ENCODE measurements at places on chromosomes 12 and 14.

GRCh38 chr12:122835750-122836026 lies 431 bp downstream of the HIP1R start:
- DNase-seq, result no peak

DNA sequence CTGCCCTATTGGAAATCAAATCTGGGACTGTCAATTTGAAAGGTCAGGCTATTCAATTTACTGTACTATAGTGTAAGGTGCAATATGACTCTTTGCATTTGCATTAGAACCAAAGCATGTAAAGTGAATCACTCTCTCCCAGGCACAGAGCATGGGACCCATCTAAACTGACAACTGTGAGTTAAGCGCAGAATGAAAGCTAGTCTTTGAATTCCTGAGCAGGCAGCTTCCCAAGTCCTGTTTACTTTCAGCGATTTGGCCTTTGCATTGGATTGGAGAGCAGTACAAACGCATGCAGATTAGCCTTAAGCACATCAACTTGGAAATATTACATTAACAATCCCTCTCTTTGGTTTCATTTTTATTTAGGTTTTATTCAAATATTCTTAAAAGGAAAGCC lies 74.6 kb downstream of the RERG start:
- no peak for DNase-seq

GRCh38 chr14:90554341-90554740 lies 157.5 kb downstream of the CALM1 start:
- DNase-seq, result no peak

DNA sequence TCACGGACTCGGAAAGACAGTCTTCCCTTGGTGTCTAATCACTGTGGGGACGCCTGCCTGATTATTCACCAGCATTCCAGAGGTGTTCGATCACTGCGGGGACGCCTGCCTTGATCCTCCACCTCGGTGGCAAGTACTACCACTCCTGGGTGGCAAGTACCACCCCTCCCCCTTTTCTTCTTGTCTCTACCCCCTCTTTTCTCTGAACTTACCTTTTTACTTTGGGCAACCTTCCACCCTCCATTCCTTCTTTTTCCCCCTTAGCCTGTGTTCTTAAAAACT lies 12.0 kb upstream of the LGMN start:
- DNase-seq, result no peak

GRCh38 chr12:83161456-83161855 lies 474.8 kb downstream of the TMTC2 start:
- peak; percentile 83 for DNase-seq

- peak; percentile 53 for DNase-seq
These were observed 57.6 kb downstream of the ACADS start for GRCh38 chr12:120783197-120783596.

DNA sequence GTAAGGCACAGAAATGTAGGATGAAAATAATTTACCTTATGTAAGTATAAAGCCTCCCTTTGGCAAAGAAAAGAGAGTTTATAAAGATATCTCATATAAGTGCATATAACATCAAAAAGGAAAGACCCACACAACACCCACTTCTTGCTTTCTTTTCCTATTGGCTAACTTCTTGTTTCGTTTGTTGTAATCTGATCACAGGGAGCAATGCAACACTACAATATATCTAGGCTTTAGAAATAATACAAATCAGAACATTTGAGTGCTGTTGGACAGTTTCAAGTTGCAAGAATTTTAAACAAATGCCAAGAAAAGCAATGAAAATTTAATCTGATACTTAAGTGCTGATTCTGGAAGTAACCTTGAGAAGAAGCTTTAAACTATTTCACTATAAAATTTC lies 1.3 kb downstream of the FGD6 start:
- DNase-seq, result peak; percentile 71

DNA sequence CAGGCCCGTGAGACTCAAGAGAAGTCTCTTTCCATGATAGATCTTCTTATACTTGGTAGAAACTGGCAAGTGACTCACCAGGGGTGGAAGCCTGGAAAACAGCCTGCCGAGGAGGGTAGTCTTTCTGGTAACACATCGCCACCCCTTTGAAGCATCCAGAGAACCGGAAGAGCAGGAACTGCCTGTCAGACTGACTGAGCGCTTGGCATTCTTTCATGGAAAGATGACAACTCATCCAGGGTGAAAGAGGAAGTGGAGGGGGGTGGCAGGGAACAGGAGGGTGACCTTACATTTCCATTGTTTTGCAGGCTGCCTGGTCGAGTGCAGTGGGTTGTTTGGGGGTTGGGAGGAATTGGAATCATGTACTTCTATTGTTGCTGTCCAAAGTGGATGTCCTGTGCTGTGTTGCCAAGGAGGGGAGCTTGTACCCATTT lies 34.5 kb downstream of the PRKCH start:
- peak; percentile 21 for DNase-seq

DNA sequence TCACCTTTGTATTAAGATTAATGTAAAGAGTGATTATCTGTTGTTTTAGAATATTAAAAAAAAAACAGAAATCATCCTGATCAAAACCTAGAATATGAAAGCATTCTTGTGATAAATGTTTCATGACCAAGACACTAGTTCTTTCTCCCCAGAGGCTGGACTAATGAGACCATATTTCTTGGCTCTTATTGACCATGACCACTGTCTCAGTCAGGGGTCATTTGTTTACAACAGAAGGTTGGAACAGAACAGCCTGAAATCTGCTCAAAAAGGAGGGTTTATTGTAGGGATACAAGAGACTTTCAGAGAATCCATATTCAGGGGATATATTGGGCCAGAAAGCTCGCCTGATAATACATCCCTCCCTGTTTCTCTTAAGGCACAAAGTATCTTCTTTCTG lies 87.7 kb downstream of the TMEM30B start:
- DNase-seq, result no peak

DNA sequence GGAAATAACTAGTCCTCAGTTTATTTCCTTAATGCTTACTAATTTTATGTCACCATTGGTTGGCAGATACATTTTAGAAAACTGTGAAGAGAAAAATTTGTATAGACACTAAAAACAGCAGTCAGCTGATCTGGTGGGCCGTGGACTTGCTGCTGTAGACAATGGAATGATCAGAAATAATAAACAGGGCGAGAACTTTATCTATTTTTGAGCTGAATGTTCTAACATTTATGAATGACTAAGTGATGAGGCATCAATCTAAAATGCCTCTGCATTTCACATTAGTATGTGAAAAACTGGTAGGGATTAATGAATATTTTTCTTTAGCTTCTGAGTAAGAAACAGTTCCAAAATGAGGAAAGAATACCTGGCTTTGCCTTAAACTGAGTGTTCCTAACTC lies 24.8 kb upstream of the PKP2 start:
- DNase-seq, result no peak

DNA sequence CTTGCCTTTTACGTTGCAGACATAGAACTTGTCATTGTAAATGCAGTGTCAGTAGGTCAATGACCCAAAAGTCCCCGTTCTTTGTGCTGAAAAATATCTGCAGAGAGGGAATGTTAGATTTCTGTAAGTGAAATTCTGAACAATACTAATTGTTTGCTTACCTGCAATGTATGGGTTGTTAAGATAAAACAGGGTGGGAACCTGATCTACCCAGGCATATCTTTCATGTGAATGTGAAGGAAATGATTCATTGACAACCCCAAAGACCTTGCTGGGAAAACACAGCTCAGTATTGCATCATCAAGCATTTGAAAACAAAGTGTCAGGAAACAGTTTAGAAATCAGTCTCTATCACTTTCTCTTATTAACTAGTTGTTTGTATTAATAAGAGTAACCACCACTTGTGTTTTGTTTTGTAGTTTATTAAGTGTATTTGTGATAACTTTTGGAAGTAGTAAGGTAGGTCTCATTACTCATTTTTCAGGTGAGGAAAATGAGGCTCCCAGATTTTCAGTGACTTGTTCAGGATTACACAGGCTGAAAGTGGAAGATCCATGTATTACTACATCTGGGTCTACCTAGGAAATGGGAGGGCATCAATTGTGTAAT lies 57.9 kb upstream of the SLC38A2 start:
- peak; percentile 80 for DNase-seq

GRCh38 chr12:53048033-53048779 lies 1.7 kb upstream of the TNS2 start:
- no peak for DNase-seq

- DNase-seq, result no peak
These were observed 445.6 kb downstream of the GLT1D1 start for GRCh38 chr12:129298921-129299320.

GRCh38 chr14:38605193-38606114 lies 349.6 kb upstream of the CLEC14A start:
- no peak for DNase-seq

- peak; percentile 8 for DNase-seq
These were observed 130.1 kb upstream of the BMP4 start for GRCh38 chr14:54086767-54087166.

GRCh38 chr12:75998292-75999063 lies 33.1 kb downstream of the PHLDA1 start:
- DNase-seq, result no peak

GRCh38 chr12:123900871-123901376 lies 71.7 kb downstream of the CCDC92 start:
- peak; percentile 32 for DNase-seq

DNA sequence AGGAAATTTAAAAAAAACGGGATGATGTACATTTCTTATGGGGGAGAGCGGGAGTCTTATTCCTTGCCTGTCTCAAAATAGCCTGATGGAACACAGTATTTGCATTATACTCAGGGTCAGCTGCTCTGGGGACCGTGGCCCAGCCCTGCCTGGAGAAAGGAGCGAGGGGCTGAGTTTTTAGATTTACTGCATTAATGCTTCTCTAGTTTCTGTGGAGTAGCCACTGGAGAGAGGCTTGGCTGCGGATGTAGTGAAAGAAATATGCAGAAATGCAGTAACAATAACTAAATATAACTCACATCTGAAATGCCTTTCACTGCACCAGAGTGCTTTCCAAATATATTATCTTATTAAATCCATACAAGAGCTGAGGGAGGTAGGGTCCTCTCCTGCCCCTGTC lies 87.6 kb upstream of the MAP1LC3B2 start:
- DNase-seq, result no peak

- DNase-seq, result peak; percentile 38
These were observed 941.9 kb downstream of the NRXN3 start for GRCh38 chr14:79111987-79112501.

DNA sequence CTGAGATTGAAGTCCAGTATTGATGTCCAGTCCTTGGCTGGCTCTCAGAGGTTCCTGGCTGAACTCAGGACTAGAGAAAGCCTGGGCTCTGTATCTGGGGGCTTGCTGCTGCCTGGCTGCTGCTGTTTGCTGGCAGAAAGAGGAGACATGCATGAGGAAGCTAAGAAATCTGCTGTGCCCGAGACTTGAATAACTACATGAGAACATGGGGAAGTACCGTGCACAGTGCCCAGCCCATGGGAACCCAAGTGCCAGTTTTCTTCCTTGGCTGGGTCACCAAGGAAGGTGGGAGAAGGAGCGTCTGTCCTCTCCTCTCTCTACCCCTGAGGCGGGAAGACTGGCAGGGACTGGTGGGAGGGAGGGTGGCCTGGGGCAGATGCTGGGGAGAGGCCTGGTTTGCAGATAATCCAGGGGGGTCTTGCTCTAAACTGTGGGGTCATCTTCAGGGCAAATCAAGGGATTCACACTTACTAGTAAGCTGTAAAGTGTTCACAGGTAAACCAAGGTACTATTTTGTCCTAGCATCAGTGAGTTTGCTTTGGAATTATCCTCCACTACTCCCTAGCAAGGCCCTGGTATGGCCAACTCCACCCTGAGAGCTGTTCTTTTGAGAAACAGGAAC lies 13.8 kb upstream of the ZFP36L1 start:
- DNase-seq, result no peak

GRCh38 chr12:101773650-101774162 lies 34.4 kb upstream of the SYCP3 start:
- DNase-seq, result peak; percentile 64

DNA sequence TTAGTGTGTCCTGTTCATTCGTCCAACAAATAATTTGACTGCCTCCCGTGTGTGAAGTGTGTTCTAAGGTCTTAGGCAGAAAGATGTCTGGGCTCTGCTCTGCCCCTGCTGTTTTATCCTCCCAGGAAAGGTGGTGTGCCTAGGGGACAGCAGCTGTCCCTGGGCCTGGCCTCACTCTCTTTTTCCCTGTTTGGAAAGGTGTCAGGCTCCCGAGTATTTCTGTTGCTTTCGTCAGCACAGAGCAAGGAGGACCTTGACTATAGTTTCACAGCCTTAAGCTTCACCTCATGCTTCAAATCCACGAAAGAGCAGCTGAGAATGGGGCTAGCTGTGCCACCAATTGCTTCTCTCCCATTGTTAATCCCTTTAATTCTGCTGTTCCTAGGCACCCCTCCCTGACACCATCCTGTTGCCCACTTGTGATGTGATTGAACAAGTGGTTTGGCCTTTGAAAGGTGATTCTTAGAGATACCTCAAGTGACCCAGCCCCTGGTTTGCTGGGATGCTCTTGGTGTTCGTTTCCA lies 54.2 kb downstream of the TGFB3 start:
- no peak for DNase-seq

DNA sequence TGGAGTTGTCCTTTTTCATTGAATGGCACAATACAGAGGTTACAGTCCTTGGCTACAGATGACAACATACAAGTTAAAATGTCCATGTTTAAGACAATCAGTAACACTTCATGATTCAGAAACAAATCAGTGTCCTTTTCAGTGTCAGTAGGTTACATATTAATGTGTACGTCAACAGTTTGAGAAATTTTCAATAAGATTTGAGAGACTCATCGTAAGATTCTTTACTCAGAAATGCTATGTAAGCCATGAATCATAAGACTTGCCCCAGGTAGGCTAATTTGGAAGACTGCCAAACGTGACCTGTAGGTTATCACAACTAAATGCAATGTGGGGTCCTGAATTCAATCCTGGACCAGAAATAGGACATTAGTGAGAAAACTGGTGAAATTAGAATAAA lies 3.5 kb downstream of the RDH12 start:
- DNase-seq, result no peak

- DNase-seq, result peak; percentile 90
These were observed 124.5 kb downstream of the GPR65 start for GRCh38 chr14:88129306-88130056.

- no peak for DNase-seq
These were observed 191.3 kb upstream of the TBX3 start for GRCh38 chr12:114875313-114875712.

GRCh38 chr12:132603240-132604150 lies 6.9 kb downstream of the LRCOL1 start:
- no peak for DNase-seq

GRCh38 chr12:47820631-47821345 lies 1.1 kb upstream of the HDAC7 start:
- peak; percentile 99 for DNase-seq

DNA sequence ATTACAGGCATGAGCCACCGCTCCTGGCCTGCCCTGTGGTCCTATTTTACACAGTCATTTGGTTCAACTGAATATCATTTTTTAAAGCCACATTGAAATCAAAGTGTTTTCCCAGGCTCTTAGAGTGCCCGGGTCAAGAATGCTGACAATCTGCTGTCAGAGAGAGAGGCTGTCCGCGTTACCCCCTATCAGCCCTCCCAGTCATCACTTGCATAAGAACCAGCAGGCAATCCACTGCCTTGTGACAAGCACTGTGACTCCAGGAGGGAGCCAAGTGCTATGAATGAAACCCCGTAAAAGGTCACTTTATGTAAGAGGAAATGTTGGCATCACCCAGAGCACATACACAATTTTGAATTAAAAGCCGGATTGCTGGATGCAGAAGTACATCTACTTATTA lies 13.5 kb downstream of the PHLDA1 start:
- DNase-seq, result no peak

- no peak for DNase-seq
These were observed 704.2 kb upstream of the TMEM132C start for GRCh38 chr12:127562816-127563215.

Measured in fibroblast of skin of abdomen (primary cell).